ENCODE measurements at places on chromosomes 2 and 18. TPM values are rescaled to one million over a fixed set of nuclear protein-coding genes. Genes with fewer than 3 reads are reported as not detected.

The ST8SIA3 gene
- not detected for polyA plus RNA-seq

The ACVR1C gene
- polyA plus RNA-seq = 0.23 TPM

The TSGA10 gene
- 19.7 TPM for polyA plus RNA-seq

The ABCB11 gene
- not detected for polyA plus RNA-seq

The SLC25A52 gene
- not detected for polyA plus RNA-seq

The MGAT4A gene
- polyA plus RNA-seq = 54.6 TPM
